Uterine smooth muscle cell (primary cell): ENCODE measurements at places on chromosomes 12 and 14. TPM values are rescaled to one million over a fixed set of nuclear protein-coding genes. Genes with fewer than 3 reads are reported as not detected.

The MDP1 gene
- 18.9 and 23.2 TPM in 2 replicates for total RNA-seq

The ULK1 gene
- 13.6 and 14.2 TPM in 2 replicates for total RNA-seq

The PHETA1 gene
- 7.7 and 9.0 TPM in 2 replicates for total RNA-seq

The SERPINA3 gene
- total RNA-seq = 0.22 and 2.1 TPM in 2 replicates

The FMNL3 gene
- 26.2 and 26.3 TPM in 2 replicates for total RNA-seq

The KLRC1 gene
- total RNA-seq = not detected in 2 replicates

The ACOT6 gene
- total RNA-seq = 0.12 TPM in 1 of 2 replicates, not detected in the other

The LETMD1 gene
- 32.6 and 43.7 TPM in 2 replicates for total RNA-seq

The PAN2 gene
- total RNA-seq = 22.6 and 25.4 TPM in 2 replicates

The HCFC2 gene
- total RNA-seq = 25.6 and 28.1 TPM in 2 replicates

The PHLDA1 gene
- 75.0 and 89.0 TPM in 2 replicates for total RNA-seq

The PPP4R4 gene
- 3.2 and 4.9 TPM in 2 replicates for total RNA-seq

The SLC39A5 gene
- 1.00 TPM in 1 of 2 replicates, not detected in the other for total RNA-seq

The ARID4A gene
- total RNA-seq = 9.7 and 11.1 TPM in 2 replicates

The RPL10L gene
- total RNA-seq = not detected in 2 replicates

The CFL2 gene
- 164 and 186 TPM in 2 replicates for total RNA-seq

The GLT8D2 gene
- total RNA-seq = 19.0 and 36.7 TPM in 2 replicates

The P3H3 gene
- total RNA-seq = 133 and 175 TPM in 2 replicates

The TNS2 gene
- total RNA-seq = 27.6 and 30.5 TPM in 2 replicates

The OASL gene
- total RNA-seq = 0.22 and 0.50 TPM in 2 replicates

The SDS gene
- not detected in 2 replicates for total RNA-seq

The DPPA3 gene
- total RNA-seq = not detected in 2 replicates

The LRP1 gene
- 222 and 524 TPM in 2 replicates for total RNA-seq

The TBX3 gene
- 113 and 160 TPM in 2 replicates for total RNA-seq

The POLE2 gene
- 12.5 and 33.3 TPM in 2 replicates for total RNA-seq

The TRHDE gene
- total RNA-seq = 87.2 and 109 TPM in 2 replicates

The OVCH1 gene
- total RNA-seq = under 0.01 TPM in 1 of 2 replicates, not detected in the other

The TOMM20L gene
- not detected in 2 replicates for total RNA-seq
